Amniotic epithelial cell (primary cell): ENCODE measurements at places on chromosomes 2 and 18.
A peak's percentile ranks its signal among the peaks of the same experiment; 100 is the strongest.

DNA sequence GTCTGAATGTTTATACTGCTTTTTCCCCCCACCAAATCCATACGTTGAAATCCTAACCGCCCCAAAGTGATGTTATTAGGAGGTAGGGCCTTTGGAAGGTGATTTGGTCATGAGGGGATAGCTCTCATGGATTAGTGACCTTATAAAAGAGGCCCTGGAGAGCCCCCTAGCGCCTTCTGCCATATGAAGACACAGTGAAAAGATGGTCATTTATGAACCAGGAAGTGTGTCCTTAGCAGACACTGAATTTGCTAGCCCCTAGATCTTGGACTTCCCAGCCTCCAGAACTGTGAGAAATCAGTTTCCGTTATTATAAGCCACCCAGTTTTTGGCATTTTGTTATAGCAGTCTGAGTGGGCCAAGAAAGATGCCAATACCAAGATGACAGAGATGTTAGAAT lies 7.2 kb upstream of the TSN start:
- peak; percentile 48 for DNase-seq

GRCh38 chr2:241003047-241003360 lies 4.6 kb downstream of the SNED1 start:
- DNase-seq: no peak

- no peak for DNase-seq
These were observed 33.9 kb downstream of the PDIA6 start for GRCh38 chr2:10778724-10779115.

GRCh38 chr2:68643011-68643873 lies at the start of gene PROKR1:
Gene PROKR1, plus strand, starts transcription at chr2:68643579. Its CDS starts 2,243 bp downstream, at chr2:68645822.
- DNase-seq: no peak
